Fibroblast of skin of left quadriceps (primary cell): ENCODE measurements at places on chromosomes 12 and 14.

GRCh38 chr14:56817396-56817921 is 7.2 kb upstream of the OTX2 start:
- no peak for DNase-seq

DNA sequence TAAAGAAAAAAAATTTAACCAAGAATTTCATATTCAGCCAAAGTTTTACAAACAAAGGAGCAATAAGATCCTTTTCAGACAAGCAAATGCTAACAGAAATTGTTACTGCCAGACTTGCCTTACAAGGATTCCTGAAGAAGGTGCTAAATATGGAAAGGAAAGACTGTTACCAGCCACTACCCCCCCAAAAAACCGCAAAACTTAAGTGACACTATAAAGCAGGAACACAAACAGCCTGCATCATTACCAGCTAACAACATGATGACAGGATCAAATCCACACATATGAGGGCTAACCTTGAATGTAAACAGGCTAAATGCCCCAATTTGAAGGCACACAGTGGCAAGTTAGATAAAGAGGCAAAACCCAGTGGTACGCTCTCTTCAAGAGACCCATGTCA is 55.7 kb downstream of the APOBEC1 start:
- no peak for DNase-seq

DNA sequence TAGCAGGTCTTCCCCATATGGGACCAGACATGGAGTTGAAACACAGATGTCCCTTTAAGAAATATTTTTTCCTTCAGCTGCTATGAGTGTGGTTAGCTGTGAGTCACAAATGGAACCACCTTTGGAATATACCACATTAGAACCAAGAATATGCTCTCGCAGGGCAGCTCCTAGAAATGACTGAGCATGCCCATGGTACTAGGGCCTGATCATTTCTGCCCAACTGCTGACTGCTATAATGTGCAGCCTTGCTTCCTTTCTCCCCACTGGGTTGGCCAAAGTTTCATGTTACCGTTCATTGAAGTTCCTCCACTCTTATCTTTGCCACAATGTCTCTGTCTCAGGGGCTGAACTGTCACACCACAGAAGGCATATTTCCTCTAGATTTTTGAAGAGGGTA is 1074.6 kb downstream of the FLRT2 start:
- no peak for DNase-seq

GRCh38 chr14:68929623-68930307 is 49.3 kb downstream of the ACTN1 start:
- no peak for DNase-seq

- no peak for DNase-seq
Observed at GRCh38 chr12:32366714-32367113, 32.6 kb upstream of the FGD4 start.

DNA sequence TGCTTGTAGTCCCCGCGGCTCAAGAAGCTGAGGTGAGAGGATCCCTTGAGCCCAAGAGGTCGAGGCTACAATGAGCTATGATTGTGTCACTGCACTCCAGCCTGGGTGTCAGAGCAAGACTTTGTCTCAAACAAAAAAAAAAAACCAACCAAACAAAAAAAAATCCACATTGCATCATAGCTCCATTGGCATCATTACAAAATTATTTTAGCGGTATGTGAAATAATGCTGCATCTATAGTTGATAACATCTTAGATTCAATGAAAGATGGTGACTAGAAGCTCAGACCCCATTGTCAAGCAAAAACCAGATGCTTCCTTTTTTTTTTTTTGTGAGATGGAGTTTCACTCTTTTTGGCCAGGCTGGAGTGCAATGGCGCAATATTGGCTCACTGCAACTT is 14.8 kb upstream of the PTHLH start:
- no peak for DNase-seq

DNA sequence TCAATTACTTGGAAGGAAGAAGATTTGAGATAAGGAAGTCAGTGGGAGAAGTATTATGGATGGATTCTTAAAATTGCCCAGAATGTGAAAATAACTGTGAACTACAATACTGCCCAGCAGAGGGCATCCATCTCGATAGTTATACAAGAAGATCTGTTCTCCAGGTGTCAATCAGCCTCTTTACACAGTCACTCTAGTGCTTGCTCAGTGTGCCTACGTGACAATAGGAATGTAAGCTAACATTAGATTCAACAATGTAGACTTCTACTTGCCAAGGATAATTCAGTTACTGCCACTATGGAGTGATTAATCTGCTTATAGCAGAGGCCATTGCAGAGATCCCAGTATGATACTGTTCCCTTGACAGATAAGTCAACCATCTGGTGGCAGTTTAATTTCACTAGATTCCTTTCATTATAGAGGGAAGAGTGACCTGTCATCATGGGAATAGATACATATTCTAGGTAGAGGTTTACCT is 10.6 kb upstream of the MAP4K5 start:
- no peak for DNase-seq

GRCh38 chr14:36633580-36633979 is 28.1 kb upstream of the PAX9 start:
- no peak for DNase-seq

DNA sequence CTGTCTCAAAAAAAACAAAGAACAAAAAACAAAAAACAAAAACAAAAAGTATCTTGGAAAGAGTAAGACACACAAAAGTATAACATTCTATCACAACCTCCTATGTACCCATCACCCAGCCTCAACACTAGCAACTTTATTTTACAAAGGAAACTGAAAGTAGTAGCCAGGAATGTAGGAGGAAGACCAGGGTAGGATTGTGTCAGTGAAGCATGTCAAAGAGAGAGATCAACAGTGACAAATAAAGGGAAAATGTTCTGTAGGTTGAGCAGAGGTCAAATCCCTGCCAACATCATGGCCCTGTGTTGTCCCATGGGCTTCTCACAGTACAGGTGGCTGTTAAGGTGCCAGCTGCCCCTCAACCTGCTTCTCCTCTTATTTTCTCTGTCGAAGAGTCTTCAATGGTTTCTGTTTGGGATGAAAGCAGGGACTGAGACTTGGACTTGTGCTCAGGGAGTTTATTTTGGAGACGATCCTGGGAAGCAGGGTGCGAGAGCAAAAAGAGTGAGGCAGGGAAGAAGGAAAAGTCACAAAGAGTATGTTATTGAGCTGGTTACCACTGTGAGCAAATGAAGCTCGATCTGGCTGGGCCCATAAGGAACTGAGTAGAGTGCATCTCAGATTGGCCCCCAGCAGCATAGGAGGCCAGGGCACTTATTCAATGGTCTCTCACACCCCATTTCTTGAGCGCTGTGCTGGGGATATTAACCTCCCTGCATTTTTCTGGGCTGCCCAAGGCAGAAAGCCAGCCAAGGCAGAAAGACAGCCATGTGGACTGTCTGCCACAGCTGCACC is 29.4 kb upstream of the CTDSP2 start:
- no peak for DNase-seq

GRCh38 chr14:74841230-74842207 is 34.4 kb downstream of the PROX2 start:
- DNase-seq, result no peak

DNA sequence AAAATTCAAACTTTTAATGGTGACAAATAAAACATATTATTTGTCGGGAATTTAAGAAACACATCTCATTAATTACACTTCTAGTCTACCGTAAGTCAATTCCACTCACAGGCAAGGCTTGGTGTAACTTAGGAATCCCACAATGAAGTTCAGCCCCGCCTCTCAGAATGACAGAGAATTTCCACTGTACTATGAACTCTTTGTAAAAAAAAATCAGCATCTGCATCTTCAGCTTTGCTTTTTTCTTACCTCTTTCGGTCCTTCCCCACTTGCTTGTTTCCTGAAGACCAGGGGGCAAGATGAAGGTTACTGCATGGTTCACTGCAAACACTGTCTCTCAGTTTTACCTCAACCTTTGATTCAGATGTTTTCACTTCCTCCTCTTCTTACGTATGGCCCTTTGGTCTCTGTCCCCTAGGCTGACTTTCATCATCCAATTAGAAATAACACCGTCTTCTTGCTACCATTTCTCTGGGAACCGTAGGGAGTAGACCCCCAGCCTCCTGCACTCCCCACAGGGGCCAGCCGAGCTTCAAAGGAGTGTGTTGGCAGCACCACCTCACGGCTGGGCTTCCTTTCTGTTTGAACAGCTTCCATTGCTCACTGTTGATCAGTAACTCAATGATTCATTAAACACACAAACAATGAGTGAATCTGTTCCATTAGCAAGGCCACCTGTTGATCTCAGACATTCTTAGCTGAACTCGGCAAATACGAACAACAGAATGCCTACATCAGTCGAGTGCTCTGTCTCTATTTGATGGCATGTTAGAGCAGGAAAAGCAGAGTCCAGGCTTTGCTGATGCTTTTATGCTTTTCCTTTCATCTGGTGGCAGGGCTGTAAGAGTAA is 343.0 kb downstream of the BMP4 start:
- no peak for DNase-seq

GRCh38 chr14:48584031-48584430 is 908.6 kb upstream of the MDGA2 start:
- DNase-seq, result no peak

GRCh38 chr12:57896434-57897201 is 44.7 kb upstream of the ATP23 start:
- DNase-seq, result peak; percentile 55

DNA sequence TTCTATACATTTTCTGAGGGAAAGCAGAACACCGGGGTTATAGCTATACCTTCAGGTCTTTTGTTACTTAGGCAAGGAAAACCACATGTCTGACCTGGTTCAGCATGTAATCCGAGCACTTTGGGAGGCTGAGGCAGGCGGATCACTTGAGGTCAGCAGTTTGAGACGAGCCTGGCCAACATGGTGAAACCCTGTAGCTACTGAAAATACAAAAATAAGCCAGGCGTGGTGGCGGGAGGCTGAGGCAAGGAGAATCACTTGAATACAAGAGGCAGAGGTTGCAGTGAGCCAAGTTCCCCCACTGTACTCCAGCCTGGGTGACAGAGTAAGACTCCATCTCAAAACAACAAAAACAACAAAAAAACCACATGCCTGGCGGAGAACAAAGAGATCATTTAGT is 177.6 kb downstream of the ACSS3 start:
- DNase-seq, result no peak

DNA sequence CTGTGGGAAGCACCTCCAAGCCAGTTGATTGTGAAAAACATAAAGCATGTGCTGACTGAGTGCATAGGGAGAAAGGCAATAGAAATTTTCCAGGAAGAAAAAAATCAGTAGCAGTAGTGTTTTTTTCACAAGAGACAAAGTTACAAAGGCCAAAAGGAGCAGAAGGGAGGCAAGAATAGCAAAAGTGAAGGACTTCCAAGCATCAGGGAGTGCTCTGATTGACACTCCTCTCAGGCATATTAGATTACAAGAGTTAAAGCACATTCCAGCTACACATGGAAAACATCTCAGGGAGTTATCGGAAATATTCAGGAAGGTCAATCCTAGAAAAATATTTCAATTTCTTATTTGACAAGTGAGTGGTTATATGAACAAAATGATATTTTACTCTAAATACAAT is 508.0 kb downstream of the MDGA2 start:
- DNase-seq, result no peak

DNA sequence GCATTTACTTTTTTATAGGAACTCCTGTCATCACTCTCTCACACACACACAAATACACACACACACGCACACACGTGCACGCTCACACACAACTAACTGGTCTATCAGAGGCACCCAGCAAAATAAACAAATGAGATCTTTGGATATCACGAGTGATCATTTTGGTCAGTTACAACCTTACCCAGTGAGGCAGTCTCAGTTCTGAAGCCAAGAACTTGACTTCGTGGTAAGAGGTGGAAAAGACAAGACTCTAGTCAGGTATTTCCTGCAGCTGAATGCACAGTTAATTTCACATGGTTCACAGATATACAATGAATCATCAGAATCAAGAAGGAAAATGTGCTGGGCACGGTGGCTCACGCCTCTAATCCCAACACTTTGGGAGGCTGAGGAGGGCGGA is 39.4 kb downstream of the ATF7 start:
- DNase-seq, result no peak

DNA sequence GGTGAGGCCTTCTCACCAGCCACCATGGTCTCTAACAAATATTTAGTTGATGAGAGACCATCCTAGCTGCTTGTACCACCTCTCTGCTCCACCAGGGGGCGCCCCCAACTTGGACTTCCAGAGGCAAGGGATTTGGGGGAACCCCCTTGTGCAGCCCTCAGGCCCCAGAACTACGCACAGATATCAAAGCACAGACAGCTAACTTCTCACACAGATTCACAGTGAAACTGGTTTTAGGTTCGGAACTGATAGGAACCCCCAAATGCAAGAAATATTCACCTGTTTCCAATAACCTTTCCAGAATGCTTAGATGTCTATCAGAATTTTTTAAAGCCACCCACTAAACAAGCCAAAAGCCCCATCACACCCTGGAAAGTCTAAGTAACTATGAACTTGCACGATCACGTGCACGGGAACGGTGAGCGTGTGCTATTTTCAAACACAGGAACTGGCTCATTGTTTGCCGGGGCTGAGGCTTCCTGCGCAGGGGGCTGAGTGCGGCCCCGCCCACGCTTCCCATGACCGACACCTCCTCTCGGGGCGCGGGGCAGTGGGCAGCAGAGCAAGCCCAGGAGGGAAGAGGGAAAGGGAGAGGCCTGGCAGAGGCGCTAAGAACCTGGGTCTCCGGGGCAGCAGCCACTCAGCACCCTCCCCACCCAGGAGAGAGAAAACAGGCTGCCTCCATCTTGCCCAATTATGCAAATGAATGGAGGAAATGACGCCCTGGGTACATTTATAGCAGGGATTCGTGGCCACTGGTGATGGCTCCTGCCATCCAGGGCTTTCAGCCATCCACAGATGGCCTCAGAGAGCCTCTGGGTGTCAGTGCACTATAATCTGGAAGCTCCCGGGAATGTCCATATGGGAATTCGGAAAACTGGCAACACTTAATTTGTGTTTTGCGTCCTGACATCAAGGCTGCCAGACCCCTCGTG is 79.4 kb upstream of the GPR68 start:
- peak; percentile 17 for DNase-seq

GRCh38 chr14:41597647-41598046 is 9.0 kb upstream of the LRFN5 start:
- DNase-seq, result no peak

GRCh38 chr12:114998750-114999128 is 314.8 kb upstream of the TBX3 start:
- DNase-seq, result no peak

GRCh38 chr12:123465084-123465483 is 7.1 kb downstream of the SNRNP35 start:
- no peak for DNase-seq

GRCh38 chr12:3247077-3247476 is 169.9 kb downstream of the TSPAN9 start:
- DNase-seq, result no peak

GRCh38 chr12:15963271-15963670 is 52.1 kb downstream of the DERA start:
- no peak for DNase-seq

DNA sequence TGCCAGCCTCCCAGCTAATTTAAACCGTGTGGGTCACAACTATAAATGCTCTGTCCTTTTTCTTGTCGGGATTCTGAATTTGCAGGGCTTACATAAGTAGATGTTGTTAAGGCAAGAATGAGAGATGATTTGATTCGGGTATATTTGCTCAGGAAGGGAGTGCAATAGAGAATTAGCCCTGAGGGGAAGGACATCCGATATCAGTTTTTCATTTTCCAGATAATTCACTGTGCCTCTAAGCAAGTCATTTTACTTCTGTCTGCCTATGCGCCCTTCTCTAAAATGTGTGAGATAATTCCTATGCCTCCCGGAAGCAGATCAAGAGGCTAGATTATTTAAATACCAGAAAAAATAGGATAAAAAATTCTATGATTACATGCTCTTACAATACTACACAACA is 300.5 kb downstream of the RMST start:
- no peak for DNase-seq

- DNase-seq, result no peak
Observed at GRCh38 chr12:118680356-118680963, 300.9 kb upstream of the SRRM4 start.
